ENCODE measurements at places on chromosomes 13 and 19. TPM values are rescaled to one million over a fixed set of nuclear protein-coding genes. Genes with fewer than 3 reads are reported as not detected.

The IGFL3 gene
- not detected for total RNA-seq

DNA sequence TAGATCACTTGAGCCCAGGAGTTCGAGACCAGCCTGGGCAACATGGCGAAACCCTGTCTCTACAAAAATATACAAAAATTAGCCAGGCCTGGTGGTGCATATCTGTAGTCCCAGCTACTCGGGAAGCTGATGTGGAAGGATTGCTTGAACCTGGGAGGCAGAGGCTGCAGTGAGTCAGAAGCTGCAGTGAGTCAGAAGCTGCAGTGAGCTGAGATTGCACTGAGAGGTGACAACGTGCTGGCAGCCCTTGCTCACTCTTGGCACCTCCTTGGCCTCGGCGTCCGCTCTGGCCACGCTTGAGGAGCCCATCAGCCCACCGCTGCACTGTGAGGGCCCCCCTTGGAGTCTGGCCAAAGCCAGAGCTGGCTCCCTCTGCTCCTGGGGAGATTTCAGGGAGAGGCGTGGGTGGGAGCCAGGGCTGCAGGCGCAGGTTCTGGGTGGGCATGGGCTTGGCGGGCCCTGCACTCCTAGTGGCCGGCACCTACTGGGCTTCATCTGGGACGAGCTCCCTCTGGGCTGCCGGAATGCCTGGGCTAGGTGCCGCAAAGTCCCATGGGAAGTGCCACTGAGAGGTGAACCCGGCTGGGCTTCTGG lies 39.5 kb upstream of the RPL21 start:
- no peak for DNase-seq

DNA sequence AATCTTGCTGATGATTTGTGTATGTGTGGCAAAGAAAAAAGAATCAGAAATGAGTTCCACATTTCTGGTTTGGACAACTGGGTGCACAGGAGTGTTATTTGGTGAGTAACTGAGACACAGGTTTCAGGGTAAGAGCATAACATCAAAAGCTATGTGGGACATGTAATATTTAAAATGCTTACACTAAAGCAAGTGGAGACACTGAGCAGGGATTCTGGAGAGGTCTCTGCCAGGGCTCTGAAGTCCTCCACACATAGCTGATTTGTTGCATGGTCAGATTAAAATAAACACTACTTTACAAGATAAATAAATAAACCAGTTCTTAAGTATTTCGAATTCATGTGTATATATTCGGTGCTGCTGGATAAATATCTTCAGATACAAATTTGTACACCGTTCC lies 16.3 kb upstream of the PEG3 start:
- no peak for DNase-seq

GRCh38 chr13:44576351-44577235 lies 463 bp upstream of the TSC22D1 start:
- DNase-seq, result peak; percentile 59

The LGI4 gene
- 2.0 TPM for total RNA-seq

The ATP4B gene
- total RNA-seq, result not detected

DNA sequence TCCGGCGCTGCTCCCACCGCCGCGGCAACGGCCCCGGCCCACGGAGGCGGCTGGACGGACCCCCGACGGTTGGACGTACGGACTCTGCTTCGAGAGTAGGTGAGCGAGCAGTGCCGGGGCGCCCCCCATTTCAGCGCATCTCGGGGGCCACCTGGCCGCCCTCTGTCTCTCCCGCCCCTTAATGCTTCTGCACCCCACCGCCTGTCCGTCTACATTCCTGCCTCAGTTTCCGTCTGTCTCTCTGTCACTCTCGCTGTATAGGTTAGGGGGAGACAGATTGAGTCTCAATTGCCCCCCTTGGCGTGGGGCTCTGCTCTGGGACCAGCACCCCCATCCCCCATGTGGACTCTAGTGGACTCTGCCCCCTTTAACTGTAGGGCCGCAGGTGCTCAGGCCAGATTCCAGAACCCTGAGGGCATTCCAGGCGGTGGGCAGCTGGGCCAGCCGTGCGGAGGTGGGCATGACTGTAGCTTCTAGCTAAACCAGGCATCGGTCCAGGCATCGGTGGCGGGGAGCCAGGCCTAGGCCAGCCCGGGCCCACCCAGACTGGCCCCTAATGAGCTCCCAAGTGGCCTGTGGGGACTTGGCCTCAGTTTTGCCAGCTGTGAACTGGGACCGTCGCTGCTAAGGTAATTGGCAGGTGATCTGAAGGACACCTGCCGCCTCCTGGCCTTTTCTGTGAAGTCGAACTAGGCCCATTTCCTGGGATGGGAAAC lies 373 bp downstream of the TNFAIP8L1 start:
- no peak for DNase-seq
